Left lobe of liver (tissue), 2 donors: ENCODE measurements at places on chromosomes 2 and 18.

DNA sequence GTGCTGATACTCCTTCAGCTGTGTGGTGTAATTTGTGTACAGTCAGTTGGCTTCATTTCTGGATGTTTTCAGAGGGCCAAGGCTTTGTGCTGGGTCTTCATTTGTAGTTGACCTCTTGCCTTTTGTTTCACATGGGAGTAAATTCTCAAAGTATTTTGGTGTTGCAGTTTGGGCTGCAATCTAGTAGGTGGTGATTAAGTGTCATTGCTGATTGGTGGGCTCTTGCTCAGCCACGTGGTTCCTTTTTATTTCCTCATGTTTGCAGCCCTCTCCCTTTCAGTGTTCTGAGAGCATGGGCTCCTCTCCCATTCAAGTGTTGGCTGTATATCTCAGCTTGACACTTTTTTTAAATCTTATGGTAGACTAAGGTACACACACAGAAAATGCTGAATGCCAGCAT lies 96.8 kb downstream of the SNTG2 start:
- no peak for DNase-seq

- DNase-seq: no peak
These were observed at the start of gene ADCY3 for GRCh38 chr2:24920098-24920808. Gene ADCY3 (minus strand): TSS chr2:24920237. CDS start chr2:24918987, 1,250 bp downstream.

DNA sequence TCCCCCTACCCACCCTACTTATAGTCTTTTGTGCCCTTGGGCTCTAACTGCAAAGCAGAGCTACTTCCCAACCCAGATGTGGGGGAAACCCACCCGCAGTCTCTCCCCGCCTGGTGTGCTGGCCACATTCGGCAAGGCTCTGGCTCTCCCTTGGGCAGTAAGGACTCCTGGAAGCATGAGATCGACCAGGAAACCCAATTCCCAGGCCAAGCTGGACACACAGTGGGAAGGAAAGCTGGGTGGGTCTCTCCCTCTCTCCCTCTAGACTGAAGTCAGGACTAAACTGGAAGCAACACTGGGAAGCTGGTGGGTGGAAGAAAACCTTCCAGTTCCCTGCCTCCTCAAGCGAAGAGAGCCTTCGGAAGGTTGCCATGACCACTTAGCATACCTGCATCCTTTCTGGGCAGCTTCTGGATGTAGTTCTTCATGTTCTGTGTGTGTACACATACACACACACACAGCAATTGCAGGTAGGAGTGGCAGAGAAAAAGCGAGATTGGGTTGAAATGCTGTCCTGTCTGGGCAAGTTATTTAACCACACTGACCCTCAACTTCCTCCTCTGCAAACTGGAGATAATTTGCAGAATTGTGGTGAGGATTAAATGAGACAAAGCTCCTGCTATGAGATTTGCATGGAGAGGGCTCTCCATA lies 33.9 kb downstream of the ZBTB7C start:
- DNase-seq: no peak

DNA sequence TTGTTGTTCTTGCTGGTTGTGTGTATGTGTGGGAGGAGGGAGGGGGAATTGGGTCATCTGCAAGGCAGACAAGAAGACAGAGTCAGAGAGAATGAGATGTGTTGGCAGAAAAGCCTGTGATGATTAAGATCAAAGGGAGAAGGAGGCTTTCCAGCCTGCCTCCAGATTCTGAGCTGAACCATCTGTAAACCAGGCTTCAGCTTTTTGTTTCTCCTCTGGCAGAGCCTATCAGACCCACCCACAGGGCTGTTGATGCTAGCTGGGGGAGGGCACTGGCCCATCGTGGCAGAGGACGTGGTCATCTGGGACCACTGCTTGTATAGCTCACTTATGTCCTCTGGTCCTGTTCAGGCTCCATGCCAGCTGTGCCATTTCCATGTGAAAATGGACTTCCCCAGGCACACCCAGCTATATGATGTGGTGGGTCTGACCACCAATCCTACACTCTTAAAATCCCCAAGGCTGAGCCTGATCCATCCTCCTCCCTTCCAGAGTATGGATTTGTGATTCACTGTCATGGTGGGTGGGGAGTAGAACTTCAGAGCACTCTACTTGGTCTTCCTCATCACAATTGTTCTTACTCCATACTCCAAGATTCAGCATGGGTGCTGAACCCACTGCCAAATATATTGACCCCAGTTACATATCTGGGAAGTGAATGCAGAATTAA lies 27.8 kb upstream of the COL6A3 start:
- DNase-seq: no peak

- DNase-seq: no peak
These were observed 153.0 kb downstream of the KLHL29 start for GRCh38 chr2:23537991-23538390.

GRCh38 chr2:118993392-118993752 lies 51.4 kb downstream of the MARCO start:
- peak; percentile 19 for DNase-seq

- DNase-seq: no peak
These were observed 361.7 kb downstream of the ANAPC1 start for GRCh38 chr2:111522231-111522768.

- no peak for DNase-seq
These were observed 26.4 kb upstream of the FZD7 start for GRCh38 chr2:202007015-202007982.

GRCh38 chr2:237202288-237203030 lies 116.8 kb downstream of the COPS8 start:
- no peak for DNase-seq

DNA sequence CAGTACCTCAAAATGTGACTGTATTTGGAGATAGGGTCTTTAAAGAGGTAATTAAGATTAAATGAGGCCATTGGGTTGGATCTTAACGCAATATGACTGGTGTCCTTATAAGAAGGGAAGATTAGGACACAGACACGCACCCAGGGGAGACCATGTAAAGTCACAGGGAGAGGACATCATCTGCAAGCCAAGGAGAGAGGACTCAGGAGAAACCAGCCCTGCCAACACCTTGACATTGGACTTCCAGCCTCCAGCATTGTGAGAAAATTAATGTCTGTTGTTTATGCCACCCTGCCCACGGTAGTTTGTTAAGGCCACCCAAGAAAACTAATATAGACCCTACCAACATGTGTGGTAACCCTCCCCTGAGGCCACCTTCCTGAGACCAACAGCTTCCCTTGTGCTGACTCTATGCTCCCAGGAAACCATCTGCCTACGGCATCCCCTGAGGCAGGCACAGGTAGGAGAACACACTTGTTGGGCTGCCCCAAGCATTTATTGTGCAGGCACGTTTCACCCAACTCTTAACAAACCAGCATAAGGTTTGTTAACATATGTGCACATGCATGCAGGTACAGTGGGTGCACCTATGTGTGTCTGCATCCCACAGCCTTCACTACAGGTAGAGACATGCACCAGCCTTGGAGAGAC lies 161.5 kb upstream of the AGAP1 start:
- DNase-seq: no peak

GRCh38 chr2:241051578-241052487 lies 50.3 kb downstream of the MTERF4 start:
- DNase-seq: no peak

- DNase-seq: no peak
These were observed 70.2 kb downstream of the TMEFF2 start for GRCh38 chr2:192124571-192124970.

- no peak for DNase-seq
These were observed 72.6 kb downstream of the TRABD2A start for GRCh38 chr2:84808279-84808678.

GRCh38 chr2:173664513-173664910 lies 300.7 kb downstream of the SP3 start:
- DNase-seq: no peak

- no peak for DNase-seq
These were observed 92.2 kb downstream of the COL6A3 start for GRCh38 chr2:237321746-237322145.

DNA sequence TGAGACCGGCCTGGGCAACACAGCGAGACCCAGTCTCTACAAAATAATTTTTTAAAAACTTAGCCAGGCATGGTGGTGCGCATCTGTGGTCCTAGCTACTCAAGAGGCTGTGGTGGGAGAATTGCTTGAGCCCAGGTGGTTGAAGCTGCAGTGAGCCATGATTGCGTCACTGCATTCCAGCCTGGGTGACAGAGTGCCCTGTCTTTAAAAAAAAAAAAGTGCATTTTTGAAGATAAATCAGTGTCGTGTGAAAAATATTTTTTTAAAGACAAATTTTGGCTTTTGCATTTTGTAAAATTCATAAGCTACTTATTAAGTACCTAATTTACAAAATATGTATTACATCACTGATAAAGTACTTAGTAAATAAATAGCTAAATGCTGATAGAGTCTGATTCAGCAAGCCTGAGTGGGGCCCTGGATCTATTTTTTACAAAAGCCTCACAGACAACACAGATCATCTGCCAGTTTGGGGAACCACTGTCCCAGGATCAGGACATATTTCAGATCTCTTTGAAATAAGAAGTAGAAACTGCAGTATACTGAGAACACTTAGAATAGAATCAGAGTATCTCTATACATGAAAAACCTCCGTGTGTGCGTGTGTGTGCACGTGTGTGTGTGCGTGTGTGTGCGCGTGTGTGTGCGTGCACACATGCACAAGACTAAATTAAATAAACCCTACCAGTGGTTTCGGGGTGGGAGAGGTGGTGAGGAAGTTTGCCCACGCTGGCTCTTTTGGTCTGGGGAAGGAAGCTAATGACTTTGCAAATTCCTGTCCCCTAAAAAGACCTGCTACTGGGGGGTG lies 61.6 kb downstream of the AAK1 start:
- no peak for DNase-seq

- no peak for DNase-seq
These were observed 263.1 kb downstream of the ARHGAP15 start for GRCh38 chr2:143392358-143392757.

DNA sequence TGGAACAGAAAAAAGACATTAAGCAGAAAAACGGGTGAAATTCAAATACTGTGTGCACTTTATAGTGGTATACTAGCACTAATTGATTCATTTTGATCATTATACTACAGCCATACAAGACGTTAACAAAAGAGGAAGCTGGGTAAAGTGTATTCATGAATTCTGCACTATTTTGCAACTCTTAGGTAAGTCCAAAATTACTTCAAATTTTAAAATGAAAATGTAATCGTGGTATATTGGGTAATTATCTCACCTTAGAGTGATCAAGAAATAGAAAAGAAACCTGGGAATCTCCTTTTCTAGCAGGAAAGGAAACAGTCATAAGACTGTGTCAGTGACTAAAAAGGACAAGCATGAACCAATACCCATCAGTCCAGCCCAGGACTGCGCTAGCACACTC lies 5.4 kb downstream of the TGFBRAP1 start:
- DNase-seq: no peak

- peak; percentile 62 for DNase-seq
These were observed at the start of gene SIX2 for GRCh38 chr2:45009303-45009927. Gene SIX2 (minus strand): TSS chr2:45009452. CDS start chr2:45009110, 342 bp downstream.

- no peak for DNase-seq
These were observed 92.6 kb upstream of the KCNE4 start for GRCh38 chr2:222959358-222959757.

- no peak for DNase-seq
These were observed 631 bp downstream of the GYPC start for GRCh38 chr2:126656431-126657147.

DNA sequence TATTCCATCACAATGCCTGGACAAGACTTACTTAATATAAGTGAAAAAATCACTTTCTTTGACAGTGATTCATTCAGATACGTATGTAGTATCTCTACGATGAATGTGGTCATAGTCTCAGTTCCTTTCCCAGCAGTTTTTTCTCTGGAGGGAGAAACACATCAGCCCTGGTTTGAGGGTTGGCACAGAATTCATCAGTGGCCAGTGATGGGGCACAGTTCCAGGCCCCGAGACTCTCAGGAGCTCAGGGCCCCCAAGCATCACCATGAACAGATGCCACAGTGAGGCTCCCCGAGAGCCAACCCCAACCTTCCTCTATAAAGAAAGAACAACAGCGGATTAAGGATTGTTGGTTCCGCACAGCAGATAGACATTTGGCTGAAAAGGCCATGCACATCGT lies 12.5 kb downstream of the PRKAG3 start:
- DNase-seq: no peak

- no peak for DNase-seq
These were observed 44.8 kb downstream of the CAB39 start for GRCh38 chr2:230757476-230757875.

- DNase-seq: no peak
These were observed 267.0 kb downstream of the STK39 start for GRCh38 chr2:167980439-167980838.

- no peak for DNase-seq
These were observed 86.9 kb downstream of the SH3YL1 start for GRCh38 chr2:176917-177316.

DNA sequence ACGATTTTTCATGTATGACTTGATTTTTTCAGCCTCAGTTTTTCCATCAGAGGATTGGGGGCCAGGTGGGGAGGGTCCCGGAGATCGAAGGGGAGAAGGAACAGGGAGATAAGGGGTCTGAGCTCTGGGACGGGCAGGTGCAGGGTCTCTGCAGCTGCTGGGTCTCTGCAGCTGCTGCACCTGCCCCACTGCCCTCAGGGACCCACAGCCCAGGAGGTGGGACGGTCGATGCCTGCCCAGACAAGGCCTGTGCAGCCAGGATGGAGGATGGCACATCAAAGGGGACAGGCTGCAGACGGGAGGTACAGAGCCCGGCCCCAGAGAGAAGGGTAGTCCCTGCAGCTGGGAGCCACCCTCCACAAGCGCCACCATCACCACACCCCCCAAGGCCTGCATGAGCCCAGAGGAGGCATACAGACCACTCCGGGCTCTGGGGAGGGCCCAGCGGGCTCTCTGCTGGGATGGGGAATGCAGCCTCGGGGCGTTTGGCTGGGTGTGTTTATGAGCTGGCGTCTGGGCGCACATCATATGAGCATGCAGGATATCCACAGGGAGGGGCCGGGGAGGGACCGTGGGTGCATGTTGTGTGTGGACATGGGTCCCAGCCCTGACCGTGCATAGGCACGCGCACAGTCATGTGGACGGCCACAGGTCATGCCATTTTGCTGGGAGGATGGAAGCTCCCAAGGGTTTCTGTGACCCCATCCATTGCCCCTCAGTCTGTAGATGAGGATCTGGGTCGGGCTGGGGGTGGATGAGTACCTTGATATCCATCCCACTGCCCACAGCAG lies 34.9 kb upstream of the GPC1 start:
- DNase-seq: peak; percentile 42

GRCh38 chr2:29463181-29463900 lies 348.1 kb downstream of the CLIP4 start:
- no peak for DNase-seq

DNA sequence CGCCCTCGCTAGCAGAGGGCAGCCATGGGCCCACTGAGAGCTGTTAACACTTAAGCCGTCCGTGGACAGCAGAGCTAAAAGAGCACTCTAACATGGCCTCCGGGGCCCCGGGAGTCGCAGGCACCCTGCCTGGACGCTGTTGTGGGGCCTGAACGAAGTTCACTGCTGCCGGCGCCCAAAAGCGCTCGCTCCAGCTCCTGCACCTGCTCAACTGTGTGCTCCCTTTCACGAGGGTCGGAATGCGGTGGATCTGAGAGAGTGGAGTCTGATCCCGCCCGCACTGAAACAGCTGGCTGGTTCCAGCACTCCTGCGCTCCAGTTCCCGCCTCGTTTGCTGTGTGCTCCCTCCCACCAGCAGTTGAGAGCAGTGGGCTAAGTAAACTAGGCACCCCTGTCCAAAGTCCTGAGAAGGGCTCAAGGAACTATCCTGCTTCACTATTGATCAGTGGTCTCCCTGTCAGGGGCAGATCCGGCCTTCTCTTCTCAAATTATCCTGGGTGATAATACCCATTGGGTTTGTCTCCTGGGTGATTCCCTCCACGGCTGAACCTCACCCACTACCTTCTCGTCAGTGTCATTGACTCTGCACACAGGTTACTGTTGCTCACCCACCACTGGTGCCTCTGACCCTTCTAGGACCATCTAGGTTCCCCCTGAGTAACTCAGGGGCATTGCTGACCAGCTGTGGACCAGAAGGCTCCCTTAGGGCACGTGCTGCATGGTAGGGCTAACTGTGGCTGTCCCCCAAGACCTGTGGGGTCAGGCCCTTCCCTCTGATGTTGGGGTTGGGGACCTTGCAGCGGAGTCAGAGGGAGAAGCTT lies 23.5 kb downstream of the B3GNT7 start:
- DNase-seq: no peak
